ENCODE measurements at places on chromosomes 7 and 10.

GRCh38 chr10:126239844-126240243, 148.4 kb downstream of the ADAM12 start:
- no peak for DNase-seq

GRCh38 chr7:153432063-153432462, 620.1 kb upstream of the DPP6 start:
- DNase-seq = no peak

DNA sequence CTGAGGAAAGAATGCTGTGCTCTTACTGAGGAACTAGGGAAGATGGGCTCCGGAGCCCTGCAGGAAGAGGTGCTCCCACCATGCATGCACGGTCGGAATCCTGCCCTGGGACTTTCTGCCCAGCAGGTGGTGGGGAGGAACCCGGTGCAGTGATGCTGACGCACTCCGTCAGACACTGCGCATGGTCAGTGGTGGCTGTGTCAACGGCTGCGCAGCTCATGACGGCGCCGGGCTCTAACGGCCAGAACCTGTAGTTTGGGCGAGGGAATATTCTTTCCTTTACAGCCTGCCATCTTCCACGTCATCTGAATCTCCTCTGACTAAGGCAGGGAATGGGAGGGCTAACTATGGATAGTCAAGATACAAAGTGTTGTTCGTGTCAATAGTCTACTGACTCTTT, 189.2 kb upstream of the MGMT start:
- no peak for DNase-seq

- DNase-seq = peak; percentile 65
These were observed 1.1 kb downstream of the DDIT4 start for GRCh38 chr10:72274730-72275350.

GRCh38 chr10:26517141-26517867, 79.2 kb downstream of the APBB1IP start:
- no peak for DNase-seq

DNA sequence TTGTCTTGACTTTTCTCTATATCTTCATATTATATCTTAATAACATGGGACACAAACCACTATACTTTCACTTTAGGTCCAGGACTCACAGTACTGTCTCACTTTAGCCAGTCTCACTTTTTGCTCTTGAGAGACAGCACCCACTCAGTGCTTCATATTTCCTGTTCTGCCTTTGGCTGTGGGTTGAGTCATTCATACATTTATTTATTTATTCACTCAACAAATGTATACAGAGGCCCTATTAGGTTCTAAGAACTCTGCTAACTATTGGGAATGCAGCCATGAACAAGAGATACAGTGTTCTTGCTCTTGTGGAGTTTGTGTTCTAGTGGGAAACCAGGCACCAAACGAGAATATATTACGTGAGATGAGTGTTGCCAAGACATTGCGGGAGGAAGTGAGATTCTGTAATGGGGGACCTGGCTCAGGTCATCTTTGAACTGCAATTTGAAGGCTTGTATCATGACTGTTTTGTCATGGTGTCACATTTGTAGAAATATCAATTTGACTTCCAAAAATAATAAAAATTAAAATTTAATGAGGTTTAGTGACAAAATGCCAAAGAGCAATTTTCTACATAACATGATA, 190.1 kb downstream of the SDHAF3 start:
- no peak for DNase-seq

GRCh38 chr10:31036209-31036608, 4.5 kb upstream of the ZNF438 start:
- DNase-seq = no peak

DNA sequence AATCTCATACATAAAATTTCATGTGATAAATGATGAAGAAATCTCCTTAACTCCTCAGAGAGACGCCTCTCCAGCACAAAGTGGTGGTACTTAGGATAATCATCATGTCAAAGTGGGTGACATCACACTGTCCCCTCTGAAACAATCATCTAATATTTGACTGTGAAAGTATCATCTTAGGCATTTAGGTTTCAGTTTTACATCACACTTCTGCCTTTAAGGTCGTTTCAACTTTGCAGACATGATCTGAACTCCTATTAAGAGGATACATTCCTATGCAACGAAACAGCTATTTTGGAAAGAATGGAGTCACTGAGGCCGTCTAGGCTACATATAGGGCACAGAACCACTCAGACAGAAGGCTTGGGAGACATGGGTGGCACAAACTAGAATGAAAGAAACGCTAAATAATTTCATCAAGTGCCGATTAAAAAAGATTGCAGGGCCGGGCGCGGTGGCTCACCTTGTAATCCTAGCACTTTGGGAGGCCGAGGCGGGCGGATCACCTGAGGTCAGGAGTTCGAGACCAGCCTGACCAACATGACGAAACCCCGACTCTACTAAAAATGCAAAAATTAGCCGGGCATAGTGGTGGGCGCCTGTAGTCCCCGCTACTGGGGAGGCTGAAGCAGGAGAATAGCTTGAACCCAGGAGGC, 2.0 kb downstream of the VOPP1 start:
- no peak for DNase-seq

GRCh38 chr10:3828404-3829155, 43.6 kb upstream of the KLF6 start:
- no peak for DNase-seq

DNA sequence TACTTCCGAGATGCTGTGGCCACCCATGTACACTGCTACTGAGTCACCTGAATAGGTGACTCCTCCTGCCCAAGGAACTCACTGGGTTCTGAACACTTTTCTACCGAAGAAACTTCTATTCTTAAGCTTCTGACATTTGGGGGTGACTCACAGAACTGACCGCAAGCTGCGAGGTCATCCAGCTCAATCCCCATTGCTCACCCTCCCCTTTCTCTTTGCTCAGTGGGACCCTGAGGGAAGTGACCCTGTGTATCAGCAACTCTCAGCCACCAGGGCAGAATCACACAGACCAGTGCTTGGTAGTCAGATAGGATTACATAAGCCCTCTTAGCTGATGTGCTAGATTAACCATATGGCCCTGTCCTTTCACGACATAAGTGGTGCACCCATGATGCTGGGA, 46.3 kb downstream of the INSYN2A start:
- no peak for DNase-seq

- no peak for DNase-seq
These were observed 76.3 kb downstream of the FOXL3 start for GRCh38 chr7:366161-366803.

GRCh38 chr7:26675143-26675887, 189.1 kb downstream of the SKAP2 start:
- DNase-seq = no peak

- no peak for DNase-seq
These were observed 10.2 kb downstream of the TSPAN15 start for GRCh38 chr10:69461243-69462025.

DNA sequence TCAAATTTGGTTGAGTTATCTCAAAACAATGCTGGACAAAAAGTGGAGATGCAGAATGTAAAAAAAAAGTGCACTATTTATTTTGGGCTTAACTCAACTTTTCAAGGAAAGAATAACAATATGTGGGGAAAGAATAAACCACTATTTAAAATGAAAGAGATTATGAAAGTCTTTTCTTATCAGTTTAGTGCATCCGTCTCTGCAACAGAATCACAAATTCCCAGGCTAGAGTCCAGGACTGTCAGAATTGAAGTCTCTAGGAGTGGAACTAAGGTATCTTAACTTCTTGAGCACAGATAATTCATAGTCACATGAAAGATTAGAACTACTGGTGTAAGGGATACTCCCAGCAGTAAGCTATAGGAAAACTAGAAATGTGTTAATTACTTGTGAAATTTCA, 1200.3 kb upstream of the LRRN3 start:
- no peak for DNase-seq

DNA sequence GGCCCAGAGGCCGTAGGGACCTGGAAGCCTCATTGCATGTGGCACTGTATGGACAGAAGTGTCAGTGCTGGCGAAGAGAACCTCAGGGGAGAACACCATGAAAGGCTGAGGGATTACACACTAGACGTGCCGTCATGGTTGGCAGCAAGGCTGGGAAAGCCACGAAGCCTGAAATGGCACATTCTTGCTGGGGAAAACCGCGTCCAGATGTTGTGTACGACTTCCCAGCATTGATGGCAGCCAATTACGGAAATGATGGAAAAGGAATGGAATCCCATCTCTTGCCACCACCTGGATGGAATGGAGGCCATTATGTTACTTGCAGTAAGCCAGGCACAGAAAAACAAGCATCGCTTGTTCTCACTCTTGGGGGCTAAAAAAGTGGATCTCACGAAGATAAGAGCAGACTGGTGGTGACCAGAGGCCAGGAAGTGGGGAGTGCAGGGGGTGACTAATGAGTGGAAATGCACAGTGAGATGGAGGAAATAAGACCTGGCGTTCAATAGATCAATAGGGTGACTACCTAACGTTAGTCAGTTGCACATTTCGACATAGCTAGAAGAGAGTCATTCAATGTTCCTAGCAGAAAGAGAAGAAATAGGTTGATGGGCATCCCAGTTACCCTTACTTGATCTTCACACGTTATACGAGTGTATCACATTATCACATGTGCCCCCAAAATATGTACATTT, 14.6 kb upstream of the PWWP2B start:
- no peak for DNase-seq

GRCh38 chr10:101816376-101816775, 1.9 kb downstream of the OGA start:
- no peak for DNase-seq
